ENCODE measurements at places on chromosomes 7 and 10. TPM values are rescaled to one million over a fixed set of nuclear protein-coding genes. Genes with fewer than 3 reads are reported as not detected.

- no peak for DNase-seq
Observed at GRCh38 chr10:12189426-12189825, 6.3 kb downstream of the NUDT5 start.

GRCh38 chr7:145543242-145543641 lies 573.4 kb upstream of the CNTNAP2 start:
- no peak for DNase-seq

DNA sequence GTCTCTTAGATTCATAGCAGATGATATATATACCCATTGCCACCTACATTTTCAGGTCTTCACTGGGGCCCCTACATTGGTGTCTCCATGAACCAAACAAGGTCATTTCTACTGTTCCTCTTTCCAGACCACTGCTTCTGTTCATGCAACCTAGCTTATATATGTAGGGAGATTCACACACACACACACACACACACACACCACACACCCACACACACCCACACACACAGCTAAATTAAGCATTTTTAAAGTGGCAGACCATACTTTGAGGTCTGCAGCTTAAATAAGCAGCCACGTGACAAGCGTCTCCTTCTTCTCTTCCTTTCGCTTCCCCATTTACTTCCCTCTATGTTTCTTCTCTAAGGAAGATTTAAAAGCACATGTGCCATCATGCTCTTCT lies 70.0 kb upstream of the CC2D2B start:
- DNase-seq = peak; percentile 28

GRCh38 chr10:5506751-5507648 lies 7.6 kb upstream of the CALML5 start:
- no peak for DNase-seq

GRCh38 chr10:43250615-43251418 lies 16.0 kb downstream of the RASGEF1A start:
- peak; percentile 2 for DNase-seq

DNA sequence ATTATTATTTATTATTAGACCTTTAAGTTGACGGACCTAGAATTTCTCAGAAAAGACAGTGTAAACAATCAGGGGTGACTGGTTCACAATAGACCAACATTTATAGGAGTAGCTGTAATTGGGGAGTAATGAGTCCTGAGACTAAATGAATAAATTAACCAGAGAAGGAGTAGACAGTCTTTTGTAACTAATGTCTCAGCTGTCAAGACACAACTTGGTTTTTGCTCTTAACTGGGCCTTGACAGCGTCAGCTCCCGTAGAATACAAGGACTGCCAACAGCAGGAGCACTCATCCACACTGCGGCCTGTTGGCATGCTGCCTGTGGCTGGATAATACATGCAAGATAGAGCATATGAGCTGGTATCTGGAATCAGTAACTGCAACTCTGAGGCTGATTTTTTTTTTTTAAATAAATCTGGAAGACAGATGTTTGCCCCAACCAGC lies 123.9 kb downstream of the CACNA2D1 start:
- peak; percentile 94 for DNase-seq

DNA sequence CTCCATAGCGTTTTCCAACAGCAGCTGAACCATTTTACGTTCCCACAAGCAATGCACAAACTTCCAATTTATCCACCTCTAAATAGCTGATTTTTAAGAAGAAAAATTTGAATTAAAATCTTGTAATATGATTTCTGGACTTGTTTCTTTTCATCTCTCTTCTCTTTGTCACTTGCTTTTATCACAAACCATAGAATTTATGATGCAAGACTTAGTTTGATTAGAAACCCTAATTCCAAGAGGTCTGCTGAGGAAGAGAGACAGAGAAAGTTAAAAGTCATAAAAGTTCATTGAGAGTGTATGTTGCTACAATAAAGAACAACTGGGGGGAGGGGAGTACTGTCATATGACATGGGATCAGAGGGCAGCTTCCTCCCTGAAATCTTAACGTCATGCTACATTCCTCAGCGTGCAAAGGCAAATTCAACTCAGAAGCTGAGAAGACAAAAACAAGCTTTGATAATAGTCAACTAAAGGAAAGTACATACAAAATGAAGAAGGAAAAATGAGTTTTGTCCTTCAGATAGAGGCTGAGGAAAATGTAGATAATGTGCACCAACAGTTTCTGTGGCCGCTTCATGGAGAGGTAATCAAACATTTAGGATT lies 18.4 kb upstream of the CUBN start:
- DNase-seq = no peak

DNA sequence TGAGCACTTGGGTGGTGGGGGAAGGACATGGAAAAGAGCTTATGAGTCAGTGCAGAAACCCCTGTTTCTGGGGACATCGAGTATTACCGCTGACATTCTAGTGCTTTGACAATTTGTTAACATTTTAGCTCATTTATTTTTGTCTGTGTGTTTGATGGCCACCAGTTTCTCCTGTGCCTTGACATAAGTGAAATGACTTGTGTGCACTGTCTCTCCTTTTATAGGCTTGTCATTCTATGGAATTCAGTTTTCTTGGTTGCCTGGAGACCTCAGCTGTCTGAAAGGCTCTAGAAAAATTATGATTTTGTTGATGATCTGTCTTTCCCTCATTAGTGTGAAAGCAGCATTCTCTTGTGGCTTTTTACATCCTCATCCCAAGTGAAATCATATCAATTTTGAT lies 190.0 kb upstream of the SMIM30 start:
- DNase-seq = no peak

GRCh38 chr10:30836406-30836805 lies 195.3 kb downstream of the ZNF438 start:
- no peak for DNase-seq

DNA sequence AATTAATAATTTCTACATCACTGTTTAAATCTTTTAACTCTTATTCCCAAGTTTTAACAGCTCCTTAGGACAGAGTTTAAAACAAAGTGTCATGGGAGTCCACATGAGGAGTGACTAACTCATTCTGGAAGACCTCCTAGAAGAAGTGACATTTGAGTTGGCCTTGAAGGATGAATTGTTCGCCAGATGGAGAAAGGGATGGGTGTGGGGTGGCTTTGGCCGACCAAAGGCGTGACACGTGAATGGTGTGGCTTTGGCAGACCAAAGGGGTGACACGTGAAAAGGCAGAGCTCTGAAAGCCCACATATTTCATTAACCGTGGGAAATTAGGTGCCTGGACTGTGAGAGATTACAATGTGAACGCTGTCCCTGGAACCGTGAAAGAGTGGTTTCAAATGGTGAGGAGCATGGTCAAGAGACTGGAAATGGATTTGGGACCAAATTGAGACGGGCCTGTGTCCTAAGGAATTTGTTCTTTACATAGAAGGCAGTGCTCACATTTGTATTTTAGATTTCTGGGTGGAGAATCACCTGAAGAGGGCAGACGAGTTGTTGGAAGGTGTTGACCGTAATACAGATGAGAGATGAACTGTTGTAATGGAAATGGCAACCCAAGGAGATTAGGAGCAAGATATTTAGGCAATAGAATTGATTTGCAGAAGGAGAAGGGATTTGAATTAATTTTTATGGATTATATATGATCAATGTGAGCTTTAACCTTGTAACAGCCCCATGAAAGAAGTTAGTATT lies 228.1 kb downstream of the BICC1 start:
- DNase-seq = no peak

GRCh38 chr7:151699147-151699927 lies 177.6 kb downstream of the PRKAG2 start:
- no peak for DNase-seq

- DNase-seq = peak; percentile 29
Observed at GRCh38 chr10:22825841-22826240, 102.0 kb upstream of the ARMC3 start.

GRCh38 chr7:131890176-131890575 lies 333.7 kb upstream of the PODXL start:
- no peak for DNase-seq

- no peak for DNase-seq
Observed at GRCh38 chr10:103502849-103503660, 9.6 kb downstream of the NEURL1 start.

DNA sequence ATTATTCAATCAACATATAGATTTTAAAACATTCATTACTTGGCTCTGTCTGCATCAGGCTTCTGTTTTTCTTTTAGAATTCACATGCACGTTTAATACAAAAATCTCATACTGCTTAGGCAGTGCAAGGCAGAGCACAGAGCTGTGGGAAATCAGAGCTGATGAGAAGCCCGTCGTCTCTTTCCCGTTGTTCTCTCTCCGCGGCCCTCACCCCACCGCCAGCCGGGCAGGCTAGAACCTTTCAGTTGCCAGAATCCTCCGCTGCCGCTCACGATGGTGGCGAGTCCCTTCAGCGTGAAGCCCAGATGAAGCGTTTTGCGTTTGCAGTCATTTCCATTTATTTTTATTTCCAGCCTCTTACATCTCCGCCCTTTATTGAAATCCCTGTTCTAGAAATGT lies 648.2 kb downstream of the SDK1 start:
- no peak for DNase-seq

DNA sequence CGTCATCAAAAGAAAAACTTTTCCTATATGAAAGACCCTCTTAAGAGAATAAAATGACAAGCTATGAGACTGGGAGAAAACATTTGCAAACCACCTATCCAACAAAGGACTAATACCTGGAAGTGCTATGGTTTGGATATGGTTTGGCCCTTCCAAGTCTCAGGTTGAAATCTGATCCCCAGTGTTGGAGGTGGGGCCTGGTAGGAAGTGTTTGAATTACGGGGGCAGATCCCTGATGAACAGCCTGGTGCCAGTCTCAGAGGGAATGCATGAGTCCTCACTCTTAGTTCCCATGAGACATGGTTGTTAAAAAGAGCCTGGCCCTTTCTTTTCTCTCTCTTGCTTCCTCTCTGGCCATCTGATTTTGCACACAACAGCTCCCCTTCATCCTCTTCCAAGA lies 6.3 kb downstream of the ALDH18A1 start:
- no peak for DNase-seq

DNA sequence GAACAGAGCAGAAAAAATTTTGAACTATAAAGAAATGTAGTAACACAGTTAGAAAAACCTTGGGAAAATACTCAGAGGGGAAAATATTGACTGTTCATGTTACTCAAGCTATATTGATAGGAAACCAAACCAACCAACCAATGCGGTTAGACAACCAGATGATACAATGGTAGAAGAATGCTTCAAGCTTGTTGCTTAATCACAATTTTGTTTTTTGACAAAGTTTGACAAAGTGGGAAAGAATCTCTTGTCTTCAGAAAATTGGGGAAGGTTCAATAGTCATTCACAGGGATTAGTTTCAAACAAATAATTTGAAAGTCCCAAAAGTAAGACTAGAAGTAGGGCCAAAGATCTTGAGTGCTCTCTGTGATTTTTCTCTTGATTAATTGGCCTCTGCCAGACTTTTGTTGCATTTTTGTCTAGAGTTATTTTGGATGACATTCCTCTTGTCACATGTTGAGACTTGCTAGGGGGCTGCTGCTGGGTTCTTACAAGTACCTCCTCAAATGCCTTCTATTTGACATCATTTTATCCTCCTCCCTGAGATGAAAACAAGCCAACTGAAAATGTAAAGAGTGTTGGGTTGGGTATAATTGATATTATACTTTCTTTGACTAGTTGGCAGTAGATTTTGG lies 233.1 kb upstream of the PHYHIPL start:
- DNase-seq = no peak

- DNase-seq = no peak
Observed at GRCh38 chr7:37957221-37957970, 37.0 kb downstream of the EPDR1 start.

- no peak for DNase-seq
Observed at GRCh38 chr7:93194386-93194785, 31.9 kb downstream of the HEPACAM2 start.

- DNase-seq = no peak
Observed at GRCh38 chr10:9305018-9305655, 1250.6 kb downstream of the GATA3 start.

- no peak for DNase-seq
Observed at GRCh38 chr10:58488921-58489320, 23.8 kb upstream of the BICC1 start.

DNA sequence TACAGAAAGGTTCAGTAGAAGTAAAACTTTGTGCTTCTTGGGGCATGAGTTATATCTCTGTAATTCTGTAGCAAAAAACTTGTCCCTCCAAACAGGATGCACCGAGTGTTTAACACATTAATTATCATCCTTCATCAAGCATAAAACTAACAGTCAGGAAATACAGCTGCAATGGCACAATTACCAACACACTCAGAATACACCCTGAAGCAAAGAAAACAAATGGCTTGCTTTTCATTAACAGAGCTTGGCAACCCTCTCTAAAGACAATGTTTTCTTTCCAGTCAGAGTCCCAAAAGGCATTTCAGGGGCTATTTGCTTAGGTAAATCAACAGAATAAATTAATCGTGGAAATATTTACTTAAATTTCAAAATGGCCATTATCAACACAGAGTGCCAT lies 107.7 kb downstream of the ICA1 start:
- no peak for DNase-seq

DNA sequence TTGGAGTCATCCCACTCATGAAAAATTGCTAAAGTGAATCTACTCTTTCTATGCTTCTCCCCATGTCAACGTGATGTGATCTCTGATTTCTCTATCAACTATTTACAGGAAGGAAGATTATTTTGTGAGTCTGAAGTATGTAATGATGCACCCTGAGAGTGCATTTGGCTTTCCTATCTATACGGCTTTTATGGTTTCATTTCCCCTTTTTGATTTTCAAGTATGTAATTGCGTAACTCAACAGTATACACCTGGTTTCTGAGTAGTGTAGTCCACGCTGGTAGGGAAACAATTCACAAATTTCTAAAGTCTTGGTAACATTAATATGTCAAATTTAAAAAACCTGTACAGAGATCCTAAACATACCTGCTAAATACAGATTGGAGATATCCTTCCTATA lies 194.7 kb upstream of the SEMA3A start:
- DNase-seq = no peak

DNA sequence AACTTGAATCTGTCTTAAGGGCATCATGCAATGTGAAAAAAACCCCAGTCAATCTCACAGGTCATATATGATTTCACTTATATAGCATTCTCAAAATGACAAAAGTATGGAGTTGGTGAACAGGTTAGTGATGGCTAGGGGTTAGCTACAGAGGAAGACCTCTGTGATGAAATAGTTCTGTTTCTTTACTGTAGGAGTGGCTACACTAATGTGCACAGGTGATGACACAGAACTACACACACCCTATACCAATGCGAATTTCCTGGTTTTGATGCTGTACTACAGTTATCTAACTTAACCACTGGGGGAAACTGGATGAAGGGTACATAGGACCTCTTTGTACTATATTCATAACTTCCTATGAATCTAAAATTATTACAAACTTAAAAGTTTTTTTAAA lies 541.8 kb downstream of the PARD3 start:
- no peak for DNase-seq

LRRTM3 gene
- polyA plus RNA-seq = not detected

CHST3 gene
- polyA plus RNA-seq = 30.4 TPM

CRYGN gene
- polyA plus RNA-seq = 0.50 TPM

SLC29A4 gene
- polyA plus RNA-seq = 5.2 TPM

CYP3A5 gene
- polyA plus RNA-seq = 0.06 TPM

CARD11 gene
- 0.15 TPM for polyA plus RNA-seq

RADIL gene
- 2.1 TPM for polyA plus RNA-seq

TMEM213 gene
- polyA plus RNA-seq = not detected

TRIM4 gene
- 5.1 TPM for polyA plus RNA-seq

SOSTDC1 gene
- 0.07 TPM for polyA plus RNA-seq

MRLN gene
- not detected for polyA plus RNA-seq

Measured in heart left ventricle (tissue), 16 donors.